ENCODE measurements at places on chromosomes 1 and 21.

DNA sequence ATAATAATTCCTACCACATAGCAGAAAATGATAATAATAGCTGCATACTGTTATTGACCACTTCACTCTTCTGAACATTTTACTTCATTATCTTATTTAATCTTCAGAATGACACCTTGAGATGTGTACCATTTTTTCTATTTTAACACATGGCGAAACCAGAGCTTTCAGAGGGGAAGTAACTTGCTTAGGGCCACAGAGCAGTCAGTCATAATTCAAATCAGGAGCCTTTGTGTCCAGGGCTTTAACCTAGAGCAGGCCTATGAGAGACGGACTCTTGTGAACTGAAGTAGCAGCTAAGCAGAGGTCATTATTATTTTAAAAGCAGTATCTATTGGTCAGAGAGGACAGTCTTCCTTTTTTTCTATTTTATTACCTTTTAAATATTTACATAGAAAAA lies 114.0 kb downstream of the ROR1 start:
- H3K4me3 ChIP-seq: no peak overlapping the region
- H3K36me3 ChIP-seq: peaks cover 6% of the 10 kb centered on the region
- H3K27me3 ChIP-seq: no peaks in the 10 kb centered on the region
- DNase-seq: no peak
- H3K4me1 ChIP-seq: peaks cover 11% of the 10 kb centered on the region
- H3K27ac ChIP-seq: no peak overlapping the region

GRCh38 chr1:243819438-243819839 lies 30.6 kb downstream of the AKT3 start:
- peaks cover 3% of the 10 kb centered on the region for H3K36me3 ChIP-seq
- H3K4me1 ChIP-seq: peaks cover 8% of the 10 kb centered on the region
- no peak overlapping the region for H3K4me3 ChIP-seq
- H3K27me3 ChIP-seq: no peaks in the 10 kb centered on the region

DNA sequence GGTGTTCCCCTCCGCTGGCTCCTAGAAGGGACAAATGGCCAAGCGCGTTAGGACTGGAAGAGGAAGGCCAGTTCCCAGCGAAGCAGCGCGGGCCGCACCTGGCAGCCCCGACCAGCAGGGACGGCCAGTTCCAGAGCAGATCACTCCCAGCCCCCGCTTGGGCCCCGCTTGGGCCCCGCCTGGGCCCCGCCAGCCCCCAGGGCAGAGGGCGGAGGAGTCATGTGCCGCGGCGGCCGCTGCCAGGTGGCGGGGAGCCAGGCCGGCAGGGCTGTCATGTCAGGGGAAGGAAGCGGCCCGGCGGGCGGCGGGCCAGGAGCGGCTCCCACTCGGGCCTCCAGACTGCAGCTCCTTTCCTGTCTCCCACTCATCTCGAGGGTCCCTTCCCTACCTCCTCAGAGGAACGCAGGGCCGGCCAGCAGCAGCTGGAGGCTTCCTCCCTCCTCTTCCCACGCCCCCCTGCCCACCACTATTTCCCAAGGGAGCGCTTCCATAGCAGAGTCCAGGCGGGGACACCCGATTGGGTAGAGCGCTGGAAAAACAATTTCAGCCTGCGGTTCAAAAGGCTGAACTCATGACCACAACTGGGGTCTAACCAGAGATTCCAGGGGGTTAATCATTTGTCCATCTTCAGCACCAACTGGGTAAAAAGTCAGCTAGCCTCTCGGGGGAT lies 16.5 kb downstream of the ZNF697 start:
- no peak overlapping the region for H3K4me3 ChIP-seq
- H3K4me1 ChIP-seq: no peaks in the 10 kb centered on the region
- peak; percentile 74 for DNase-seq
- H3K36me3 ChIP-seq: peaks cover 22% of the 10 kb centered on the region
- no peaks in the 10 kb centered on the region for H3K27me3 ChIP-seq

DNA sequence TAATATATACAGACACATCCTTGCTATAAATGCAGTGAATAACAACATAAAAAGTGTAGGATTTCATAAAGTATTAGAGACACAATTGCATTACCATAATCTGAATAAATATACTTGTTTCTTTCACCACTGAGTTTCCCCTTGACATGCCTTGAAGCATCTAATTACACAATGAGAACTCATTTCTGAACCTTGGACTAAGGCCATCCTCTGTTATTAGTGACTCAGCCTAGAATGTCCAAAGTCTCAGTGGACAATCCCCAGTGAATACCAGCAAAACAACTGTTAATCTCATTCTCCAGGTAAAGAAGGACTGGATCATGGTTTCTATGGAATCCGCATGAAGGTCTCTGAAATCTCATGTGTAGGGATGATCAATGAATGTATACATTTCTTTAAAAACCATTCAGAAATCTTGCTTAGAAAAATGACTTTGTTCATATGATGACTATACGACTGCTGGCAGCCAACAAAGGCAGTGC lies at the start of gene OR2L5:
Gene OR2L5 (plus strand): TSS at position 432 of the 482 bp plus-strand sequence. CDS start 8,288 bp downstream, outside the sequence.
- H3K27ac ChIP-seq: no peak within 1 kb of the TSS
- no peaks in the 10 kb centered on the region for H3K27me3 ChIP-seq

Data from endodermal cell (in vitro differentiated cells).